Activated naive CD4-positive, alpha-beta T cell treated with Interleukin-2 at 50 U/mL for 16 hours (primary cell): ENCODE measurements at places on chromosomes 3 and 15.

GRCh38 chr3:59531066-59531745, 481.4 kb upstream of the CFAP20DC start:
- no peak for DNase-seq

GRCh38 chr3:196198771-196199753, 12.1 kb downstream of the ZDHHC19 start:
- no peak for DNase-seq

DNA sequence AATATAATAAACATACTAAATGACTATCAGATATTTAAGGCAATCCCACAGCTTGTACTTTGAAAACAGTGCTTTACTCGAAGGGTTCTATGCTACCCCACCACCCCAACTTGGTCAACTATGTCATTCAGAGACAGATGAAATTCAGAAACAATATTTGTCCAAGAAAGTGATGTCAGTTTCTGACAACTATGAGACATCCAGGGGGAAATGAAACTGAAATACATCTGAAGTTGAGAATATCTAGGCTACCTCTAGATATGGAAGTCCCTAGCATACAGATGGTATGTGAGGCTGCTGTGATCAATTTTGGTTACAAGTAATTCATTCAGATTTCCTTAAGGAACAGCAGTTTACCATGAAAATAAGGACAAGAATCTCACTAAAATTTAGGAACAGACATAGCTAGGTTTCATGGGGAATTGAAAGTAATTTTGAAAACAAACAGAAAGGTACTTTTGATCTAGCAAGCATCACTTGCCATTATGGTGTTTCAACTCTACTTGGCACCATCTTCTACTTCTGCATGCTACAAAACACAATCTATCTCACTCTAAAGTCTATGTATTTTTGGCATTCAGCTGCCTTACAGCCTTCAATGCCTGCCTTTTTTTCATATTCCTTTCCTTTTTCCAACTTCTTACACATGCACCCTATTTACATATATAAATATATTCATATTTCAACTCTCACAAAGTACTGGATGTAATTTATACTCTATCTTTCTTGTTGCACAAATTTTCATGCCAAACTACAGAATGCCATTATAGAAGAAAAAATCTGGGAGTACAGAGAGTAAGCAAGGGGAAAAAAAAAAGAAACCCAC, 21.7 kb downstream of the ATG3 start:
- DNase-seq = no peak

- no peak for DNase-seq
Measured at GRCh38 chr15:25346371-25346770, 92.5 kb downstream of the UBE3A start.

- DNase-seq = no peak
Measured at GRCh38 chr15:96200357-96200967, 130.0 kb upstream of the NR2F2 start.
